Uterus (tissue), 4 donors: ENCODE measurements at places on chromosomes 13 and 19.

DNA sequence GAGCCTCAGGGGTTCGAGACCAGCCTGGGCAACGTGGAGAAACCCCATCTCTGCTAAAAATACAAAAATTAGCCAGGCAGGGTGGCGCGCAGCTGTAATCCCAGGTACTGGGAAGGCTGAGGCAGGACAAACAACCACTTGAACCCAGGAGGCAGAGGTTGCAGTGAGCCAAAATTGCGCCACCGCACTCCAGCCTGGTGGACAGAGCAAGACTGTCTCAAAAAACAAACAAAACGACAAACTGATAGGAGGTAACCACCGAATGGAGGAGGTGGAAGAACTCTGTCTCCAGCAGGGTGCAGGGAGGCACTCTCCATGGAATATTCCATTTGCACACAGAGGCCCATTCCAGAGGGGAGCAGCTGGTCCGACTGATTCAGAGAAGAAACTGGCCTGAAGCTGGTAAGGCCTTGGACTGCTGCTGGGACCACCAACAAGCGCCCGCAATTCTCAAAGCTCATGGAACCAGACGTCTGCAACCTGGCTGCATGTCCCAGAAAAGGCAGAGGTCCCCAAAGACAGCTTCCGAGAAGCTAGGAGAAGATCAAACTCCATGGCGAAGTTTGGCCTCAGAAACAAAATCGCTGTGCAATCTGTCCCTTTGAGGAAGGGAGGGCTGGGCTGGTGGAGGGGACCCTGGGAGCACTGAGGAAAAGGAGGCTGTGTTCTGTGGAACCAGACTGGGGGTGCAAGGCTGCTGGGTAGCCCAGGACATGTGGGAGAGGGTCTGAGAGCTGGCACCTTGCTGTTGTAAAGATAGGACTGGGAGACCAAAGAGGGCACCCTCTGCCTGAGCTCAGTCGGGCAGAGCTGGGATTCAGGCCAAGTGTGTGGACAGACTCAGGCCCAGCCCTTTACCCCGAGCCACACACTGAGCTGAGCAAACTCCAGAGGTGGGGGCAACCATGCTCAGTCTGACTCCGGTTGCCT lies 35.2 kb downstream of the SLC25A42 start:
- no peak for DNase-seq
- H3K36me3 ChIP-seq: no peaks in the 10 kb centered on the region
- no peak overlapping the region for H3K27ac ChIP-seq
- H3K4me1 ChIP-seq: no peaks in the 10 kb centered on the region

GRCh38 chr19:7981199-7981598 lies 24.2 kb downstream of the ELAVL1 start:
- no peak overlapping the region for H3K27ac ChIP-seq
- H3K36me3 ChIP-seq: no peaks in the 10 kb centered on the region
- no peaks in the 10 kb centered on the region for H3K4me1 ChIP-seq
- DNase-seq: no peak
- no peaks in the 10 kb centered on the region for H3K27me3 ChIP-seq

- no peak overlapping the region for H3K4me3 ChIP-seq
- DNase-seq: no peak
- H3K4me1 ChIP-seq: no peaks in the 10 kb centered on the region
- H3K27ac ChIP-seq: no peak overlapping the region
- H3K36me3 ChIP-seq: no peaks in the 10 kb centered on the region
These were observed 62.3 kb downstream of the KCNC3 start for GRCh38 chr19:50266896-50267295.

GRCh38 chr13:78603240-78603957 lies at the start of gene POU4F1:
Gene POU4F1, minus strand, starts transcription at chr13:78603552. Its CDS starts 226 bp downstream, at chr13:78603326.
- peaks cover 21% of the 10 kb centered on the region for H3K4me1 ChIP-seq
- no peak for DNase-seq
- H3K36me3 ChIP-seq: no peaks in the 10 kb centered on the region

DNA sequence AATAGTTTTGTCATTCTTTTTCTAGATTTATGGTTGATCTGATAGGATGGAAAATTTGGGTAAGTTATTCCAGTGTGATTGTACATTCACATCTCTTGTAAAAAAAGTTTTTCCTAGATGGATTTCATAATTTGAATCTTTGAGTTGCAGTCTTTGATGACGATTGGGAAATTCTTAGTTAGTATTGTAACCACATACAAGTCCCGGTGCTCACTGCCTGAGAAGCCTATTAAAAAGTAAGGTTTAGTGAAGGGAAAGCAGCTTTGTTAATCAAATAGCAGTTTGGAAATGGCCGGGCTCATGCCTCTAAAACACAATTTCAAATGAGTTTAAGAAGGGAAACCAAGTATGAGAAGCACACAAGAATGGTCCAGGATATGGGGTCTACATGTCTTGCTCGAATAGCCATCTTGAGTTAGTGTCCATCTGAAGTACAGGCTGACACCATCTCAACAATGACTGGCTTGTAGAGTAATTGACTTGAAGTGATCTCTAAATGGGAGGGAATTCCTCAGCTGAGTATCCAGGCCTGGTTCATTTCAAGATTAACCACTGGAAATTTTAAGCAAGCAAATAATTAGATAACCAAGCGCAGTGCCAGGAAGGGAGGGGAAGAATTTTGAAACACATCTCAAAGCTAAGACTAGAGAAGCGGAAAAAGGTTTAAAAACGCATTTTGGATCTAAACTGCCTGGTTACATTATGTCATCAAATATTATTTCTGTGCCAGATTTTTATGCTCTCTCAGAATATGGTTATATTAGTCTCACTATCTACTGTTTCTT lies 1145.6 kb upstream of the MIR17HG start:
- H3K27ac ChIP-seq: no peak overlapping the region
- no peaks in the 10 kb centered on the region for H3K4me1 ChIP-seq
- H3K36me3 ChIP-seq: no peaks in the 10 kb centered on the region
- H3K4me3 ChIP-seq: no peak overlapping the region
- H3K27me3 ChIP-seq: no peaks in the 10 kb centered on the region
- no peak for DNase-seq
